Brain pericyte (primary cell): ENCODE measurements at places on chromosomes 13 and 19.

DNA sequence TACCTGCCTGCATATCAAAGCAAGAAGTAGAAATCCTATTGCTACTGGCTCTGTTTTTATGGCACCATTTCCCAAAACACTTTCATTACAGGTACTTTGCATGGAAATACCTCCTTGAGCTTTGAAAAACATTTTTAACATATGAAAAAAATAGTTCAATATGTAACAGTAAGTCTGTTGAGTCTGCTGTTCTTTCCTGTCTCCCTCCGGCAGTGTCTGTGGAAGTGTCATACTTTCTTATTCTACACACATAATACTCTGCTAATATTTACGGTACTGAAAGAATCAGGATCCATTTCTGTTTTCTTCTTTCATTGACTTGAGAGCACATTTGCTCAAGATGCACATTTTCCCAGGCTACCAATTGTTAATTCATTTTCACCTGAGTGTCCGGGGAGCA lies 8.2 kb upstream of the SERTM1 start:
- no peak for DNase-seq

DNA sequence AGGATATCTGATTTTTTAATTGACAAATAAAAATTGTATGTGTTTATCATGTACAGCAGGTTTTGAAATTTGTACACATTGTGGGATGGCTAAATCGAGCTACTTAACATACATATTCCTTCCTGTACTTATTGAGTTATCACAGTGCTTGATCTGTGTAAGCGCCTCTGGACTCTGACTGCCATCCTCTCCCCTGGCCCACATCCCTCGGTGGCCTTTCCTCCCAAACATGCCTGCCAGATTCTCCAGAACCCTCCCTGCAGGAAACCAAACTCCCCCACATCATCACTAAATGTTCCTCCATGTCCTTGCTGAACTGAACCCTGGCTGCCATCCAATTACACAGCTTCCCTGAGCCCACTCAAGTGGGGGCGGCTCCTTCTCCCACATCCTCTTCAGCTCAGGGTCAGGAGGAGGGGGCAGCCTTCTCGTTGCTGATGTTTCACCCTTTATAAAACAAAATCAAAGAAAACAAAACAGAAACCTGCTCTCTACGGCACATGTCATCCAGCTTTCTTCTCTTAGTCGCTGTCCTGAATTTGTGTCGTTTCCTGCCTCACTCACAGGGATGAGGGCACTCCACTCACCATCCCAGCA lies 97.1 kb upstream of the SPATA13 start:
- DNase-seq = no peak

- DNase-seq = no peak
Observed at GRCh38 chr19:18283338-18283737, 1.9 kb upstream of the JUND start.

DNA sequence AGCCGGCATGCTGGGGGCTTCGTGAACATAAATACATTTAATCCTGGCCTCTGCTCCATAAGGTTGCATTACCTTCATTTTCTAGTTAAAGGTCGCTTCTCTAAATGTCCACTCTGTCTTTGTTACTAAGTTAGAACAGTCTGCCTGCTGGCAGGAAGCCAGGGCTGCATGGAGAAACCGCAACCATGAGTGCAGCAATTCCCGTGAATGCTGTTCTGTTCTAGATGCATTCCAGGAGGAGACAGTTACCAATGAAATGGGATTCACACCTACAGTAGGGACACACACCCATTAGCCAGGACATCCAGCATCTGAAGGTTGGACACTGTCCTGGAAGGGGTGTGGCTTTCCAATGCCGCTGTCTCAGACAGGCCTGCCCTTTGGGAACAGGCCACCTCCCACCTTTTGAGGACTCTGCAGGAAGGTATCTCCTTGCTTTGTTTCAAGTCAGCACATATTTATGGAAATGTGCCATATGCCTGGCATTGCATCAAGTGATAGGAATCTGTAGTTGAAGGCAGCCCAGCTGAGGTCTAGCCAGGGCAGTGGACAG lies 129.7 kb downstream of the SLC7A1 start:
- DNase-seq = no peak

- no peak for DNase-seq
Observed at GRCh38 chr19:7500811-7501450, 12.1 kb upstream of the PEX11G start.

DNA sequence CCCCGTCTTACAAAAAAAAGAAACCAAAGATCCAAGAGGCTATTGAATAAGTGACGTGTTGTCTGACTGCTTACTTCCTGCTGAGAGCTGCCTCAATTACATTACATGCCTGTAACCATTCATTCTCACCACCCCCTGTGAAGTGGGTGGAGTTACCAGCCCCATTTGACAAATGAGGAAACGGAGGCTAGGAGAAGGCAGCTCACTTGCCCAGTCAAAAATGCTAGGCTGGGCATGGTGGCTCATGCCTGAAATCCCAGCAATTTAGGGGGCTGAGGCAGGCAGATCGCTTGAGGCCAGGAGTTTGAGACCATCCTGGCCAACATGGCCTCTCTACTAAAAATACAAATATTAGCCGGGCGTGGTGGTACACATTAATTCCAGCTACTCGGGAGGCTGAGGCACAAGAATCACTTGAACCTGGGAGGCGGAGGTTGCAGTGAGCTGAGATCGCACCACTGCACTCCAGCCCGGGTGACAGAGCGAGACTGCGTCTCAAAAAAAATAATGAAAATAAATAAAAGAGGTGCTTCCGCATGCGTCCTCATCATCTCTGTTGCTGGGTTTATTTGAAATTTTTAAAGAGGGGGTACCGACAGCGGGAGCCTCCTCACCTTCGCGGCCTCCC lies 499 bp downstream of the LSM7 start:
- DNase-seq = no peak

DNA sequence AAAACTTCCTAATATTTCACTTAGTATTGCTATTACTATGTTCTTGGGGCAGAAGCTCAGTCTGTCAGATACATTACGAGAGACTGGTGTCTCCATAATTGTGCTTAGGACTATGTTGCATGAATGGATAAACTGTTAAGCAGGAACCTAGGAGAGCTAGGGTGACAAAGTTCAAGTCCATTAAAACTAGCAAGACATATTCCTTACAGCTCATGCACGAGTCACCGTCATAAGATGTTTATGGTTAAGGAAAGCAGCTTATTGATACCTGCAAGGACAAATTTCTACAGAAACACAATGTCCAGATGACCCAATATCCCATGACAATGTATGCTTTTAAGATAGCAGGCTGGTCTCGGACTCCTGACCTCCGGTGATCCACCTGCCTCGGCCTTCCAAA lies 5.7 kb upstream of the ZNF813 start:
- DNase-seq = no peak

GRCh38 chr13:110328573-110328972 lies 21.5 kb downstream of the COL4A2 start:
- DNase-seq = no peak

DNA sequence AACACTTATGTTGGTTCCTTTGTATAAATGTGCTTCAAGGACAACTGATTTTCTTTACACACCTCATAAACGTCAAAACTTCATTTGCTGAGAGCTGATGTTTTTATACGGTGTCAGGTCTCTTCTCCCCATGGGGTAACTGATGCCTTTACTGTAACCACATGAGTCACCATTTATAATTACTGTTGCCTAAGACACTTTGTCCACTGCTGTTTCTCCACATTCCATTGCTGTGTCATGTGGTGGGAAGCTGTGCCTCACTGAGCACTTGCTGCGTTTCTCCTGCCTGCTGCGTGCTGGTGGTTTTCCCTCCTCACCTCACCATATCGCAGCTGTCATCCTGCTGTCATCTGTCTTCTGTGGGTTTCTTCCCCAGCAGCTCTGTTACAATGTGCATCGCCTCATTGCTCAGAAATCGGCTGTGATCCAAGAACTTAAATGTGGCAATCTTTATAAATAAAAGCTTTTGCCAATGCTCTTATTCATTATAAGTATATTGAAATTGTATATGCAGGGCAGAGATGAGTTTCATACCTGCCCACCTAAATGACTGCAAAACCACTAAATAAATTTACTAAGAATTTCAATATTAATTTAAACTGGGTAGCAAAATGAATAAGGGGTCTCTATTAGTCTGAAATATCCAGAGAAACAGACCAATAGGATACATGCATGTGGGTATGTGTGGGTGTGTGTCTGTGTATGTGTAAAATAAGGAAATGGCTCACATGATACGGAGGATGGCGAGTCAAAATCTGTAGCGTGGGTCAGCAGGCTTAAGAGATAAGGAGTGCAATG lies 547.0 kb upstream of the SLITRK5 start:
- DNase-seq = peak; percentile 95

GRCh38 chr19:51803519-51803918 lies 8.6 kb downstream of the FPR3 start:
- DNase-seq = no peak

- DNase-seq = no peak
Observed at GRCh38 chr13:101416181-101417042, at the start of gene NALCN. Gene NALCN (minus strand): TSS chr13:101416508. CDS start chr13:101399126, 17,382 bp downstream.

DNA sequence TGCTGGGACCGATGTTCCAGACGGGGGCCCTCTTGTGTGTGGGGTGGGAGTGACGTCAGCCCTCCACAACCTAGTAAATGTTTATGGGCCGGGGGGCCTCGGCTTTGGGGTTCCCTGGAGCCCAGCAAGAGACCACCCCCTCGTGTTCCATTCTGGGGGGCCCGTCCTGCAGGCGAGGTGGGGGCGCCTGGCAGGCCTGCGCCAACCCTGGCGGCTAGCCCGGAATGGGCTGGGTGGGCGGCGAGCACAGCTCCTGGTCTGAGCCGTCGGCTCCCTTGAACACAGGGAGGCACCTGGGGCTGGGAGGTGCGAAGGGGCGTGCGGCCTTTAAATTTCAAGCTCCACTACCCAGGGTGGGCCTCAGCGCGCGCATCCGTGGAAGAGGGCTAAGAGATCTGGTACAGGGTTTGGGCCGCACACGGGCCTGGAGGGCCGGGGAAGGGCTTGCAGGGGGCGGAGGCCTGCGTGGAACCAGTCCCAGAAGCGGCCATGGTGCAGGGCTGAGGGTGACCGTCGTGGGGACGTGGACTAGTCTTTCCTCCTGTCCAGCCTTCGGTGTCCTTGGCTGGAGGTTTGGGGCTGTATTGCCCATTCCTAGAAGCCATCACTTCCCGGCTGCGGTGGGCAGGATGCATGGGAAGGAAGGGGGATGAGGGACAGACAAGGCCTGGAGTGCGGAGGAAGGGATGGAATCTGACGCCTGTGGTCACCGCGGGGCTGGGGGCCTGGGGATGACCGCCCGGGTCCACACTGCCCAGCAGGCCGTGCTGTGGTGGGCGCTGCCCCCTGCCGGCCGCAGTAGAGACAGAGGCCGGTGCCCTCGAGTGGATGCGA lies 11.4 kb downstream of the NDUFA11 start:
- DNase-seq = no peak

- no peak for DNase-seq
Observed at GRCh38 chr13:28406733-28407266, 88.1 kb downstream of the FLT1 start.

GRCh38 chr19:47243776-47244547 lies 12.4 kb upstream of the CCDC9 start:
- DNase-seq = peak; percentile 82

GRCh38 chr13:99805361-99805760 lies 166.2 kb downstream of the ZIC5 start:
- DNase-seq = no peak

GRCh38 chr19:19591133-19591825 lies 27.2 kb downstream of the PBX4 start:
- DNase-seq = peak; percentile 44

DNA sequence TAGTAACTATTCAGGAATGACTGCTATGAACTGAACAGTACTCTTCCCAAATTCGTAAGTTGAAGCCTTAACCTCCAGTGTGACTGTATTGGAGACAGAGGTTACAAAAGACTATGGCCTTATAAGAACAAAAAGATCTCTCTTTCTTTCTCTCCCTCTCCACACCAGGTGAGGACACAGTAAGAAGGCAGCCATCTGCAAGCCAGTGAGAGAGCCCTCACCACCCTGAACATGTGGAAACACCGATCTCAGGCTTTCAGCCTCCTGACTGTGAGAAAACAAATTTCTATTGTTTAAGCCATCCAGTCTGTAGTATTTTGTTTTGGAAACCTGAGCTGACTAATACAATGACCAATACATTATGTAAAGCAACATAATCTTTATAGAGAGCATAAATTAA lies 888.9 kb downstream of the SLITRK1 start:
- DNase-seq = no peak

- DNase-seq = no peak
Observed at GRCh38 chr19:3387645-3388589, 21.5 kb downstream of the NFIC start.

GRCh38 chr13:40383885-40384284 lies 282.6 kb downstream of the FOXO1 start:
- no peak for DNase-seq

GRCh38 chr19:41533671-41534215 lies 42.2 kb upstream of the CEACAM21 start:
- DNase-seq = no peak

DNA sequence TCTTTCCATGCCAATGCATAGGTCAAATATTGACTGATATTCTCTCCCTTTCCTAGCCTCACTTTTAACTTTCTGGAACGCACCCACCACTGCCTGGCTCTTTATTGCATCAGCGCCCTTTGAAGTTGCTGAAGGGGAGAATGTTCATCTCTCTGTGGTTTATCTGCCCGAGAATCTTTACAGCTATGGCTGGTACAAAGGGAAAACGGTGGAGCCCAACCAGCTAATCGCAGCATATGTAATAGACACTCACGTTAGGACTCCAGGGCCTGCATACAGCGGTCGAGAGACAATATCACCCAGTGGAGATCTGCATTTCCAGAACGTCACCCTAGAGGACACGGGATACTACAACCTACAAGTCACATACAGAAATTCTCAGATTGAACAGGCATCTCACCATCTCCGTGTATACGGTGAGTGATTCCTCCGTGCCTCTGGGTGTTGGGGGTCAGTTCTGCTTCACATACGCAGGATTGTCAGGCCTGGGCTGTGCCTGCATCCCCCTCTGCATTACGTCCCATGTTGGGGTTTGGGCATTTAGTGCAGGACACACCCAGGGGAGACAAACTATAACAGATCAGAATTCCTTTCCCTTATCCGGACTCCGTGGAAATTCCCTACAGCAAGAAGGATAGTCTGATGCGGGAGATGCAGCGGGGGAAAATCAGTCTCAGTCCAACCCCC lies 1.3 kb downstream of the CEACAM21 start:
- no peak for DNase-seq

DNA sequence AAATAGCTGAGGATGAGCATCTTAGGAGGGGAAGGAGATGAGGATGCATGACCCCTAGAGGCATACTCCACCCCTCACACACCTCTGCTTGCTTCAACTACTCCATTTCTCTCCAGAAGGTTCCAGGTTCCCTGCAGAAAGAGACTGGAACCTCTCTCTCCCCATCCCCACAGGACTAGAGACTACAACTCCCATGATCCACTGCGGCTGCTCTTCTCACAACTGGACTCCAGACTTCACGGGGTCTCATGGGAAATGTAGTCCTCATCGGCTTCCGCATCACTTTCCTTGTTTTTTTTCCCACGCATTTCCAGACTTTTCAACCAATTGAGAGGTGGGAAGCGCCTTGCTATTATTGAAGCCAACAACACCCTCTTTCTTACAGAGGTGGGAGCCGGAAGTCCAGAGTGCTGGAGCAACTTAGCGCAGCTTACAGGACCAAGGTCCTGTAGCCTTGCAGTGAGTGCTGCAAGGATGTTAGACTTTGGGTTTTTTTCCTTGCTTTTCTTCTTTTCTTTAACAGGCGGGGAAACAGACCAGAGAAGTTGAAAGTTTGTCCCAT lies 13.9 kb upstream of the CACNG6 start:
- no peak for DNase-seq
